HAP-1 (cell line): ENCODE measurements at places on chromosomes 5 and 9.

DNA sequence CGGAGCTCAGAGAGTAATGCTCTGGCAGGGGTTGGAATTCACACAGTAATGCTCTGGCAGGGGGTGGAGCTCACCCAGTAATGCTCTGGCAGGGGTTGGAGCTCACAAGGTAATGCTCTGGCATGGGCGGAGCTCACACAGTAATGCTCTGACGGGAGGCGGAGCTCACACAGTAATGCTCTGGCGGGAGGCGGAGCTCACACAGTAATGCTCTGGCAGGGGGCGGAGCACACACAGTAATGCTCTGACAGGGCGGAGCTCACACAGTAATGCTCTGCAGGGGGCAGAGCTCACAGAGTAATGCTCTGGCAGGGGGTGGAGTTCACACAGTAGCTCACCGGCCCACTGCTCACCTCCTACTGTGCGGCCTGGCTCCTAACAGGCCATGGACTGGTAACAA lies 47.2 kb upstream of the LPCAT1 start:
- no peak for DNase-seq

- no peak for DNase-seq
Measured at GRCh38 chr5:92780057-92780456, 801.0 kb downstream of the NR2F1-AS1 start.

GRCh38 chr5:40486437-40487275 lies 193.1 kb upstream of the PTGER4 start:
- no peak for DNase-seq

GRCh38 chr5:23507278-23507685 lies at the start of gene PRDM9:
Gene PRDM9, plus strand, starts transcription at chr5:23507609. Its CDS starts 1,425 bp downstream, at chr5:23509034.
- DNase-seq: no peak

GRCh38 chr9:89488131-89488530 lies 9.8 kb downstream of the SEMA4D start:
- DNase-seq: no peak

DNA sequence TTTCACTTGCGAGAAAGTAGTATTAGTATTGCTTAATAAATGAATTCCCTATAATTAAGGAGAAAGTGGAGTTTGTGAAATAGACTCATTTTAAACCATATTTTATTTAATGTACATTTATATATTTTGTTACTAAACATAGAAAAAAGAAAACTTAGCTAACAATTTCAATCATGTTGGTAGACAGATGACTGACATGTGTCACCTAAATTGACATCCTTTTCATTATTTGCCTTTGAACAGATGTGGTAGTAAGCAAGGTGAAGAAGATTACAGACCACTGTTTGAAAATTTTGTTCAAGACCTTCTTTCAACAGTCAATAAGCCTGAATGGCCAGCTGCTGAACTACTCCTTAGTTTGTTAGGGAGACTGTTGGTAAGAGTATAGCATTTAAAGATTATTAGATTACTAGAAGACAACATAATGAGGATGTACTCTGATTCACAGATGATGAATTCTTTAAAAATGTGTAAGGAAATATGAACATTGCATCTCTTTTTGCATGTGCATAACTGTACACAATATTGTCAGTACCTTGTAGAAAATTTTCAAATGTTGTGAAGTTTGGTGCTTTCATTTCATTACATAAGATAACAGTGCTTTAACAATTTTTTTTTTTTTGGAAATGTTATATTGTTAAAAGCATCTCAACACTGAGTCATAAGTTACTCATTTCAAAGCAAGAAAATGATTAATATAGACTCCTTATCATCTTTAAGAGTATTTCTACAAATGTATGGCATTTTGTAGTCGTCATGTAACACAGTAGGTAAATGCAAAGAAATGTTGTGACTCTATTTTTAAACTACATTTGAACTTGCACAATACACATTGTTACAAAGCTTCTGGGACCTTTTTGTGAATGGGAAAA lies 139.5 kb downstream of the NIPBL start:
- DNase-seq: no peak

GRCh38 chr9:69234683-69235082 lies 60.6 kb downstream of the TJP2 start:
- no peak for DNase-seq

- DNase-seq: no peak
Measured at GRCh38 chr5:65190328-65191053, 291.2 kb downstream of the ADAMTS6 start.

DNA sequence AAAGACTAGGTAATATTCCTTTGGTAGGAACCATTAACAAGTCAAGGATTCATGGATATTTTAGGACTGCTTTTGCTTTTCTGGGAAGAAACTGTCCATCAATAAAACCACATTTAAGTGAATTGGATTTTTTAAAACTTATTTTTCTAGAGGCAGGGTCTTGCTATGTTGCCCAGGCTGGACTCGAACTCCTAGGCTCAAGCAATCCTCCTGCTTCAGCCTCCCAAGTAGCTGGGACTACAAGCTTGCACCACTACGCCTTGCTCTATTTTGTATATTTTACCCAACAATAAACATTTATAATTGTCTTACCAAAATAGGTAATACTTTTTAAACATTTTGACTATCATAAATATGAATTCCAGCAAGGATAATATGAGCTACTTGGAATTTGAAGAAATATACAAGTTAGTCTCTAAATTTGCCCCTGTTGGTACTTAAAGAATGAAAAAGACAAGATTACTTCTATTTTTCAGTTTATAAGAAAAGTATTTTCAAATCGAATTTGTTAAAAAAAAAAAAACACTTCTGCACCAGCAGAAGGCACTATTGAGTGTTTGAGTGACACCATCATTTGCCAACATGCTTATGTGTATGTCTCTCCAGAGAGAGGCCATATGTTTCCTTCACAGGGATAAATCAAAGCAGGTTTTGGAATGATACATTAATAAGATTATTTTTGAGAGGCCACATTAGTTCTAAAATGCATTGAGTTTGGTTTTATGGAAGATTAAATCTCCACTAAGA lies 60.0 kb upstream of the CARTPT start:
- DNase-seq: no peak

GRCh38 chr5:138663561-138663960 lies 88.4 kb upstream of the HSPA9 start:
- no peak for DNase-seq

GRCh38 chr9:30584559-30584958 lies 1799.9 kb upstream of the ACO1 start:
- no peak for DNase-seq

- no peak for DNase-seq
Measured at GRCh38 chr5:170860415-170860814, 1.4 kb upstream of the RANBP17 start.

GRCh38 chr9:124412228-124412575 lies 3.0 kb downstream of the PSMB7 start:
- DNase-seq: no peak

DNA sequence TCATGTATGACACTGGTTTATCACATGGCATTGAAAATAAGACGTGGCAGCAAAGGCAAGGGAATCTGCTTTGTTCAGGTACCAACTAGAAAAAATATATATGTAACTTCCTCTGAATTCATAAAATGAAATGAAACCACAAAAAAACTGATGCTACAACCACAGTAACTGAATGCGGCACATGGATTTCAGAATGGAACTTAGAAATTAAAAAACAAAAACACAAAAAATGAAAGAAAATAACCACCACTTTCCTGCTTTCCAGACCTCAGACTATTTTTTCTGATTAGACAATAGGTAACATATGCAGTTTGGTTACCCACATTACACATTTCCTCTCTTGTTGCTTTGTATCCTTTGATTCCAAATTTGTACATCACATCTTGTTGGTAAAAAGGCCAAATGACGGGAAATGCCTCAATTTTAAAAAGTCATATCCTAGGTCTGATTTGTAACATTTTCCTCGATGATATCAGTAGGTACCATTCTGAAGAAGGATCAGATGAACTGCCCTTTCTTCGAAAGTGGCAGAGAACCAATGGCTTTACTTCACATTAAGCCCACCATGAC lies 18.1 kb upstream of the PDCL start:
- DNase-seq: no peak

DNA sequence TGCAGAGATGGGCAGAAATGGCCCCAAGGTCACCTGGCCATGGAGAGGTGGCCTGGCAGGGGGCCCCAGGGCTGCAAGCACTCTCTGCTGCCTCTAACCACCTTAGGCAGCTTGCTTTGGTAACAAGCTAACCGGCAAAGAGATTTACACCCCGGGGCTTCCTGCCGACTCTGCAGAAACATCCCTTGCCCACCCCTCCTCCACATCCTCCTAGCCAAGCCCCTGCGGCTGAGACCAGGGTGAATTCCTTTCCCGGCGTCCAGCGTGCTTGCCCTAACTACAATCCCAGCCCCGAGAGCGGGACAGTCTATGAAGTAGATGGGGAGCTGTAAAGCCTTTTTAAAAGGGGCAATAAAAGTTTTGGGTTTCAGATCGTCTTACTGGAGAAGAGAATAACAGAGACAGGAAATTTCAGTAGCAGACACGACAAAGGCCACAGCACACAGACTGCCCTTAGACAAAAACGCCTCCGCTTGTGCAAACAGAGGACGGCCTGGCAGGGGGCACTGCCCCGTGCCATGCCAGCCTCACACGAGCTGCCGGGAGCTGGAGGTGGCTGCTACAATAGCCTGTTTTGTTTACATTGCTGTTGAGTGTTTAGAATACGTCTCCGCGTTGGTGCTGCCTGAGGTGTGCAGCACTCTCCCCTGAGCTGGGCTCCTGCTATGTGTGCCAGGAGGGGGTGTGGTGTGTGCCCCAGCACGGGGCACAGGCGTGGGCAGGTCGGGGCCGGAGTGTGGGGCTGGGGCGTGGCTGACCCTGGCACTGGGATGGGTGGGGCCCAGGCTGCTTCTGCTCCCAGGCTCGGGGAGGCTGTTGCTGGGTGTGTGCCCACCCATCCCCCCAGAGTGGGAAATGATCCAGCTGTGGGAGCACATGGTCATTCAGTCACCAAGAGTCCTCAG lies 15.3 kb downstream of the MYMK start:
- DNase-seq: peak; percentile 39

DNA sequence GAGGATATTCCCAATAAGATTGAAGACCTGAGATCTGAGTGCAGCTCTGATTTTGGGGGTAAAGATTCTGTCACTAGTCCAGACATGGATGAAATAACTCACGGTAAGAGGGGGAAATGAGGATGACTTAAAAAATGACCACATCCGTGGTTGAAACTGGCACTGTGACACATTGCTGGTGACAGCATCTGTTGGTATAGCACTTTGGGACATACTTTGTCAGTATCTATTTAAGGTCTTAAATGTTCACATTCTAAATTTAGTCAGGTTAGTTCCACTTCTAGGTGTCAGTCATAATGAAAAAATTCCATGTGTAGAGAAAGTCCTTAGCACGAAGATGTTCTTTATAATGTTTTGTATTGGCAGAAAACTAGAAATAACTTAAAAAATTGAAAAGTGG lies 70.9 kb downstream of the GAPVD1 start:
- DNase-seq: no peak

DNA sequence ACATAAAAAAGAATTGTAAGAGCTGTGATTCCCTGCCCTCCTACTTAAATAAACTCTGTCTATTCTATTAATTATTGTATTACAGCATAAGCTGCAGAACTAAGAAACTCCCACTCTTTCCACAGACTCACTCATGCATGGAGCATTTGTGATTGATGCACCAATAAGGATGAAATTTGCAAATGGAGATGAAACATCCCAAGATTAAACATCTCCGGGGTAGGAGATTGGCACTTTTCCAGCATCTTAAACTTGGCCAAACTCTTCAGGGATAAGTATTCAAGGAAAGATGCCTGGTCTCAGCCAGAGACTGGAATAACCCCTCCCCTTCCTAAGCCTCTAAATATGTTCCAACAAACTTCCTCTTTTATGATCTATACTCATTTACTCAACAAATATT lies 472.0 kb downstream of the ACTL7B start:
- no peak for DNase-seq

DNA sequence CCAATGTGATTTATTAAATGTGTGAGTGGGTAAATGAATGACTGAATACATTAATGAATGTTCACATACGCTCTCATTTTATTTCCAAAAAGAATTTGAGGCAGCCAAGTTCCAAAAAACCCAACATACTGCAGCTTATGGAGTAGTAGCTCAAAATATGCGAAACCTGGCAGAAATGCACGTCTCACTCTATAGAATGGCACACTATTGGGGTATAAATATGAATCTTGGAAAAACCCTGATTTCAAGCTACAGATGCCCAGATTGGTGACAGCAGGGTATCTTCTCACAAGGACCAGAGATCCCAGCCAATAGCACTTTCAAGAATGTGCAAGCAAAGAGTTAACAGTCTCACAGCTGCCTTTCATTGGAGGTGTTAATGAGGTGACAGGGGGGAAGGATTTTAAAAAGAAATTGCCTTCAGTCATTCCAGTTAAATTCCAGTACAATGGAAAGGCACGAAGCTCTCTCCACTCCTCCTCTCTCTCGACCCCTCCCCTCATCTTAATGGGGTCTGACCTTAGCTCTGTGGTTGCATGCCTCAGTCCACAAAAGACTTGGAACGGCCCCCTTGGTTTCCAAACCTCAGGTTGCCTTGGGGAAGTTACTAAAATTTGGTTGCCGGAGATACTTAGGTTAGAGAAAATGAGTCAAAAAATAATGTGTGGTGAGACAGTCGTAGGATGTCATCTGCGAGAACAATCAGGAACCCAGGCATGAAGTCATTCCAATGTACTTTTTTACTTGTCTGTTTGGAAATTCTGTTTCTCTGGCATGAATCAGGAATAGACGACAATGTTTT lies 307.4 kb downstream of the NFIB start:
- DNase-seq: no peak

- no peak for DNase-seq
Measured at GRCh38 chr5:85069659-85070640, 685.3 kb upstream of the EDIL3 start.

DNA sequence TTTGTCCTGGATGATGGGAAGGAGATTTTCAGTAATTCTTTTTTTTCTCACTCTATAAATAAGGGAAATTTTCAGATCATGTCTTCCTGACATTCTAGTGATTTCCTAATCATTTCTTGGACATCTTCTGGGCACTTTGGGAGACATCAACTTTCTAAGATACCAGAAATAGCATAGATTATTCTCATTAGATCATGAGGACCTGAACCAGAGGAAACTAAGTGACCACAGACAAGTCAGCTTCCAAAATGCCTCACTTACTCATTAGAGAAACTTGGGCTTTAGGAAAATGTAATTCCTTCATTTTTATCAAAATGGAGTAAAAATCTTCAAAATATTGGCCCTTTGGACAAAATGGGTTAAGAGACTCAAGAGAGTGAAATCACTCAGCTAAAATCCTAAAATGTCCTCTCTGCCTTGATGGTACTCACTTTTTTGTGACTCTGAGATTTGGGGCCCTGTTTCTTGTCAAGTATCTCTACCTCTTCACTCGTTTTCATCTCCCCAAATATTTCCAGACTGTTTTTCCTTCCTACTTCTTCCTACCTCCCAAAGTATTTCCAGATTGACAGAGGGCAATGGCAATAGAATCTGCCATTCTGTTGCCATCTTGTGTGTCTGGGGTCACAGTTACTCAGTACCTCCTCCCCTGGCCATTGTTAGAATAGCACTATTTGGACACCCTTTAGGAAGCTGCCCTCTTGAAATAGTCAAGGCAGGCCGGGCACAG lies 194.5 kb downstream of the NR3C1 start:
- DNase-seq: no peak

DNA sequence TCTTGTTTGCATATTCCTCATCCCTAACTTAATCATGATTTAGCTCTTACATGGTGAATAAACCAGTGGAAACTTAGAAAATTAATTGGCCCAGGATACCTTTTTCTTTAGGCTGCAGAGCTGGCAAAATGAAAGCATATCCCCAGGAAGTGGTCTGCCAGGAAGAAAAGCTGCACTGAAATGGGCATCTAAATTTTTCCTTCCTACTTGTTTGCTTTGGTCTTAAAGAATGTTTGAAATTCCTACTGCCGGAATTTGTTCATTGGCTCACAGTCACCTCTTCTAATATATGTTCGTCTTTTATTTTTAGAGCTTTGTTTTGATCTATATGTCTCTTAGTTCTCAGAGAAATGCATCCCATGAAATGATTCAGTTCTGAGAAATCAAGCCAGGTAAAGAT lies 113.2 kb upstream of the ELL2 start:
- DNase-seq: no peak
